Cardiac muscle cell (in vitro differentiated cells and primary cell): ENCODE measurements at places on chromosomes 3 and 15.
A peak's percentile ranks its signal among the peaks of the same experiment; 100 is the strongest.

DNA sequence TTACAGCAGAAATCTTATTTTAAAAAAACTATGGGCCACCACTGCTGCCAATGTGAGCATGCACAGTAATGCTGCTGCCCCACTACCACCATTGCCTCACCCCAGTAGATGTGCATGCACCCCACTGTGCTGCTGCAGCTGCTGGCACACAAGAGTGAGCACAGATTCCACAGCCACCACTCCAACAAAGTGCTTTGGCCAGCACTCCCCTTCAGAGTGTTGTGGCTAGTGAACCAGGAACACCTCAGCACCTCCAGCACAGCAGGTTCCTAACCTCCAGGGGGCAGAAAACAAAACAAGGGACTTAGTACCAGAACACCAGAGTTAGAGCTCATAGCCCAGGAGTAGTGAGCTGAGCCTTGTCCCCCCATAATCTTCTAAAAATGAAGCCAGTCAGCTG is 629.6 kb downstream of the PYDC2 start:
- no peak for DNase-seq

DNA sequence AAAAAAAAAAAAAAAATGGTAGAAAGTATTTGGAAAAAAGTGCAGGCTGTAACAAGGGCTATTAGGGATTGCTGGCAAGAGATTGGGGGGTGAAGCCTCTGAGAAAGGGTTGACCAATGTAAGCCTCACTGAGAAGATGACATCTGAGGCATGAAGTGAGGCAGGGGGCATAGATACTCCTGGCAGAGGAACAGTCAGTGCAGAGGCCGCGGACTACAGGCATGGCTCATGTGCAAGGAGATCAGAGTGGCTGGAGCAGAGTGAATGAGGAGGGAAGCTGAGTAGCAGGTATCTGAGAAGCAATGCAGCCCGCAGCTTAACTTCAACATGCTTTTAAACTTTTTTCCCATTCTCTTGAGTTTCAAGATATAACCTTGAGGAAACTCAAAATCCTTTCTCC is 5.4 kb downstream of the FBXL22 start:
- DNase-seq: no peak

DNA sequence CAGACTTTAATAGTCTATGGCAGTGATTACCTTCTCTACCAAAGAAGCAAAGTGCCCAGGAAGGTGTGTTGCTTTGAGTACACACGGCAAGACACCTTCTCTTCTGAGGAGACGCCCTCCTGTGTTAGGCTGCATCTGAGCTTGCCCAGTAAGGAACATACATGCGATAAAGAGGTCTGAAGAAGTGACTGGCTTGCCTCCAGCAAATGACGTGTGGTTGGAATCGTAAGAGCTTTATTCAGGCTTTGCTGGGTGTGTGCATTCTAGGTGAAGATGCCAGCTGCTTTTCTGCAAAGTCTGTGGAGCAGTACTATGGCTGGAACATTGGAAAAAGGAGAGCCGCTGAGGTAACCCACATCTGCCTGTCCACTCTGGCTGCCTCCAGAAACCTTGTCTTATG is 22.4 kb downstream of the MAP6D1 start:
- no peak for DNase-seq

GRCh38 chr15:69730281-69731080 is 277.9 kb downstream of the RPLP1 start:
- DNase-seq: no peak

- DNase-seq: no peak
These were observed 277 bp downstream of the FMN1 start for GRCh38 chr15:33194237-33194636.

DNA sequence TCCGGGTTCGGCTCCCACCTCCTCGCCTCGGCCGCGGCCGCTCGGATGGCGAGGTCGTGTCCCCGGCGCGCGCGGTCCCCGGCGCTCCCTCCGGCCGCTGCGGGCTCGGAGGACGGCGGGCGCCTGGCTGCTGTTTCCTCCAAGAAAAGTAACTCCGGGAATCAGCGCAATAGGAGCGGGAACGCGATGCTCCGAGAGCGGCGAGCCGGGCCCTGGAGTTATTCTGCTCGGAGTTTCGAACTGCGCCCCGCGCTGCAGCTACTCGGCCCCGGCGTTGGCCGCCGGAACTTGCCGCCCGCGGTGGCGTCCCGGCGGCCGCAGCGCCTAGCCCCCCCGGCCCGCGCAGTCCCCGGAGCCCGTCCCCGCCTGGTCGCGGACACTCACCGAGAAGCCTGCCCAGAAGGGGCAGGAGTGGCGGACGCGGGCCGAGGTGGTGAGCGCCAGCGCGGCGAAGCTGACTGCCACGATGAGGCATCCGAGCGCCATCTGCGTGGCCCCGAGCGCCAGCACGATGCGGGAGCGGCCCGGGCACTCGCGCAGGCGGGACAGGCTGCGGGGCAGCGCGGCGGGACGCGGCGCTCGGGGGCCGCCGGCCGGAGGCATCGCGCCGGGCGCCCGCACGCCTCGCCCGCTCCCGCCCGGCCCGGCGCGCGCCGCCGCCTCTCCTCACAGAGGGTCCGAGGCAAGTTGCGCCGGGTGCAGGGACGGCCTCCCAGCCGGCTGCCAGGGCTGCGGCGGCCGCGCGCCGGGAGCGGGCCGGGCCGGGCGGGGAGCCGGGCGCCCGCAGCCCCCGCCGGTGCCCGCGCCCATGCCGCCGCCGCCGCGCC is 251.9 kb downstream of the TJP1 start:
- DNase-seq: peak; percentile 66

DNA sequence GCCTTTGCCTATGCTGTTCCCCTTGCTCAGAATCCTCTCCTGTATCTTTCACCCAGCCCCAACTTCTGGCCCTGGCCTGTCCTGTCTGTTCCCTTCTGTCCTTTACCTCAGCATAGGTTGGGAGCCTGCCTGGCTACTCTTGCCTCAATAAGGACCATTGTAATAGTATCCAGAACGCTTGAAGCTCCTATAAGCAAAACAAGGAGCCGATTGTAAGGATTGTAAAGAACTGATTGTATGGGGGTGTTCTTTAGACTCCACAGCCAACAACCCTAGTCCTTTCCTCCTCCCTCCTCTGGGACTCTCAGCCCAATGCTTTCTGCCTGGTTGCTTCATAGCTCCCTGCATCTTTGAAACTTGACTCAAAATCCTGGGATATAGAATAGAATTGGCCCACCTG is 18.7 kb upstream of the RAD54L2 start:
- DNase-seq: no peak

- DNase-seq: no peak
These were observed 360.7 kb downstream of the PTPRG start for GRCh38 chr3:61922118-61922517.

DNA sequence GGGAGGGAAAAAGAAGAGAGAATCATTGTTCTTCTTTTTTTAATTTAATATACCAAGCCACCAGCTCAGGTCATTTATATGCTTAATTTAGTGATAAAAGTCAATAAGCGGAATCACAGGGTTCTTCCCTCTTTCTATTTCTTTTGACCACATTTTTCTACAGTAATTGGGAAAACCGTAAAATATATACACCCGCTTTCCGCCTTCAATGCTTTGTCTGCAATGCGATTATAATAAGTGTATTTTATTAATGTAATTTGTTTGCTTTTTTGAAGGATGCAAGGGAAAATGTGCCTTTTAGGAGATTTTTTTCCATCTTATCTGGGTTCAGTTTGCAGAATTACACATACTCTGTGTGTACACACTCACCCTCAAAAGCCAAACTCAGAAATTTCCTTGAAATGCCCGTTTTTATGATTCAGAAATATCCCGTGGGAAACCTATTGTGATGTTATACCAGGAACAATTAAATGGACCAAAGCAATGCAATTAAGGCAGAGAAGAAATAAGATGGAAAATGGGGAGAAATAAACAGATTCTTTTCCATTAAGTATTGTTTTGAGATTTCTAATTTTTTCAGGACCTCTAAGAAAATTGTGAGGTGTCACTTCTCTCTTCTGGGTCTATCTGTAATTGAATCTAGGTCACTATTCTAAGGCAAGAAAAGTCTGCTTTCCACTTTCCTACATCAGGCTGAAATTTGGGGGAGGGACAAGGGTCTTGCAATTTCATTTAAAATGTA is 8.3 kb downstream of the SOX14 start:
- DNase-seq: no peak

DNA sequence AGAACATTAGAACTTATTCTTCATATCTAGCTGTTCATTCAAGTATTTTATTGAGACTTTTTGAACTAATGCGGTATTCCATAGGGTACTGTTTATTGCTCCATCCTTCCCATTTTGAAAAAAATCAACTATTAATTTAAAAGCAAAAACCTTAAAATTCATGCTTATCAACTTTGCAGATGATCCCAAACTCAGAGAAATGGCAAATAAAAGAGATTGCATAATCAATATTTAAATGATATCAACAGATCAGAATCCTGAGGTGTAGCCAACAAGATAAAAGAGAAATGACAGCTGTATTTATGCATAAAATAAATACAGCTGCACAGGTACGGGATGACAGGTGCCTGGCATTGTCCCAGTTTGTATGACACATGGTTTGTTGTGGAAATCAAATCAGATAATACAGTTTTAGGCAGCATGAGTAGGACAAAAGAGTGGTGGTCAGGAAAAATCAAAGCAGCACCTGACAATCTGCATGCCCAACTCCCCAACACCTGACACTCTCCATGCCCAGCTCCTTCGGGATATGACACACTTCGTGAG is 42.4 kb upstream of the CMTM8 start:
- no peak for DNase-seq

GRCh38 chr3:65995030-65995429 is 43.7 kb downstream of the MAGI1 start:
- DNase-seq: peak; percentile 40

DNA sequence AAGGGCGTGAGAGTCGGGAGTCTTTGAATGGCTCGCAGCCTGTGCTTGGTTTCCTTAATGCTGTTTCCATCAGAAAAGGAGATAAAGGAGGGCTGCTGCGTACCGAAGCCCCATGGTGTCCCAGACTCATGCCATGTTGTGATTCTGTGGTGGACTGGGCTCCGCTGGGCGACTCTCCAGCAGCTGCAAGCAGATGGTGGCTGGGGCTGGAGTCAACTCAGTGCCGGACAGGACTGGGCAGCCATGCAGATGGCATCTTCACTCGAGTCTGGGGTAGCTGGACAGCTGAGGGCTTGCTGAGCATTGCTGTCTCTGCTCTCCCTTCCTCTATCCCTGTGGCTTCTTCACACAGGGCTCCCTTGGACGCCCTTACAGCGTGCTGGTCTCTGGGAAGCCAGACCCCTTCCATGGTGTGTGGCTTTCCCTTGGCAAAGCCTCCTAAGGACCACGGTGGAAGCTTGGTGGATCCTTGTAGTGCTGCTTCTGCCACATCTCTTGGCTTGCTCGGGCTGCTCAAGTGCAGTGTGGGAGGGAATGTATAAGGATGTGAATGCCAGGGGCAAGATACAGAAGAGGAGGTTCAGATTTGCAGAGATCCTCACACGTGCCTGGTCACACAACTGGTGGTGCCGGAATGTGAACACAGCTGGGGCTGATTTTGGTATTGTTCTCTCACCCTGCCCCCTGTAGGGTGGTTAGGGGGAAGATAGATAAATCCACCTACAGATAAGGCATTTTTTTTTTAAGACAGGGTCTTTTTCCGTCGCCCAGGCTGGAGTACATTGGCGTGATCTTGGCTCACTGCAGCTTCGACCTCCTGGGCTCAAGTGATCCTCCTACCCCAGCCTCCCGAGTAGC is 9.0 kb downstream of the NIPA1 start:
- DNase-seq: no peak

DNA sequence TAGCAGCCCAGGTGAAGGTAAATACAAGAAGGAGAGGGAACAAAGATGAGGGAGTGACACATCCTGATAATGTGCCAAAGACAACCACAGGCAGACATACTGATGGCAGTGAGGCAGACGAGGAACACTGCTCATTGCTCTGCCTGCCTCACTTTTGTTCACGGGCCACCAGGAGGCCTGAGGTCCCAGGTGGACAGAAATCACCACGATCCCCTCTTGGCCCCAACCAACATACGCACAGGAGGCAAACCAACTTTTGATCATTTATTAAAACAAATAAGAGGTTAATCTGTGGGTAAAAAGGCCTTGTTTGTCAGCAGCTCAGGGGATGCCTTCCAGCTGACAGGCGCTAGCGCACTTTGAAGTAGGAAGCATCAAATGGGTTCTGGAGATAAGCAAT is 4.2 kb downstream of the ALG1L2 start:
- DNase-seq: no peak

- peak; percentile 91 for DNase-seq
These were observed 404.6 kb upstream of the C2CD4B start for GRCh38 chr15:62569460-62570404.

DNA sequence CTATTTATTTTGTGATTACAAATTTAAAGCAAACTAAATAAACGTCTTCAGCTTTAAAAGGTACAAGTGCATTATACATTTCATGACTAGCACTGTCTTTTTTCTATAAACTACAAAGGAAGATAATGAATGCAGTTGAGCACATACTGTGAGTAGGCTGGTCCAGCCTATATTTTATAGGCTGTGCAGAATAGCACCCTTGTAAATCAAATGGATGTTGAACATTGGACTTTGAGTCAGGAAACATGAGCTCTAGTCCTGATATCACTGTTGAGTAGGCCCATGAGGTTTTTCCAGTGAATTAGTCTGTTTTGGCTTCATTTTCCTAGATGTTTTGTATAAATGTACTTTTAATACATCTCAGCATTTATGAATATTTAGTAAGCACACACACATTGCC is 447.3 kb upstream of the KCNMB2 start:
- no peak for DNase-seq

DNA sequence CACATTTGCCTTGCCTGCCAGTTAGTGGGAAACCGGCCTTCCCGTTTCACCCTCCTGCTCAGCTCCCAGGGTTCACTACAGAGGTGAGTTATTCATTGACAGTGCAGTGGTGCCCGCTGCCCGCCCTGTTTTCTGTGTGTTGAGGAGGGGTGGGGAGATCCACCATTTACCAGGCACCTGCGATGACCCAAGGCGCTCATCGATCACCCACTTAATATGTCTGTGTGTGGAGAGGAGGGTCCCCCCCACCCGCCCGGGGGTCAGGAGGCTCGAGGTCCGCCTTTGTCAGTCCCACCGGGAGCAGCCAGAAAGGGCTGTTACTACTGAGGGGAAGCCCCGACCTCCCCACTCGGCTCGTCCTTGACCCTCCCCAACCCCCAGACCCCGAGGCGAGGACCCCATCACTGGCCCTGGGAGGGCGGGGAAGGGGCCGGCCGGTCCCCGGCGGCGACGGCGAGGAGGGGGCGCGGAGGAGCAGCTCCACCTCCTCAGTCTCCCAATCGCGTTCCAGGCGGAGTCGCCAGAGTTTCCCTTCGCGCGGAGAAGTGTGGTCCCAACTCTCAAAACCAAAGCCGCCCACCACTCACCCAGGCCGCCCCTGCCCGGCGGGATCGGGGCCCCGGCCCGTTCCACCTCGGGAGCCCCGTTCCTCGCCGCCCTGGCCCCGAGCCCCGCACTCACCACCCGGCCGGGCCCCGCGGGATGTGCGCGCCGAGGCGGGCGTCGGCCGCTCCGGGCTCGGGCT is 1.1 kb downstream of the PLXNB1 start:
- DNase-seq: peak; percentile 67

DNA sequence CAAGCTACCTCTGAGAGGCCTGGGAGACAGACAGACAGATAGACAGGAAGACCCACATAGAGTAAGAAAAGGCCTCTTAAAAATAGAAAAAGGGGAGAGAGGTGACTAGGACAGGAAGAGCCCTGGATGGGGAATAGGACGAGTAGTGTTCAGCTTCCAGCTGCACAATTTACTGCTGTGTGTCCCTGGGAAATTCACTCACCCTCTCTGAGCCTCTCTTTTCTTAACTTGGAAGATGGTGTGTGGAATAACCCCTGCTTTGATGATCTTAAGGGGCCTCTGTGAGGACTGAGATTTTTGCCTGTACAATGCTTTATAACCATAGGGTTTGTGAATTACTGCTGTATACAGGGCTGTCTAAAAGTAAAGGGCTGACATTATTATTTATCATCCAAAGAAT is 37.5 kb downstream of the FEM1B start:
- DNase-seq: no peak
